LHCN-M2 (cell line): ENCODE measurements at places on chromosomes 6 and 20. TPM values are rescaled to one million over a fixed set of nuclear protein-coding genes. Genes with fewer than 3 reads are reported as not detected.

Gene GDAP1L1
- total RNA-seq: 0.13 TPM in 1 of 2 replicates, not detected in the other

Gene GPR63
- total RNA-seq: 0.19 and 0.57 TPM in 2 replicates

Gene SLC17A3
- total RNA-seq: not detected in 2 replicates

Gene GNRH2
- total RNA-seq: not detected in 2 replicates

Gene SEMG1
- total RNA-seq: not detected in 2 replicates

Gene IL17F
- total RNA-seq: not detected in 2 replicates

Gene TMEM14C
- 165 and 197 TPM in 2 replicates for total RNA-seq

Gene RNF182
- total RNA-seq: 2.1 and 3.2 TPM in 2 replicates

Gene ERVFRD-1
- not detected in 2 replicates for total RNA-seq

Gene OLIG3
- not detected in 2 replicates for total RNA-seq

Gene ATP9A
- 1.8 and 2.0 TPM in 2 replicates for total RNA-seq

Gene EYS
- total RNA-seq: 0.26 and 0.98 TPM in 2 replicates

Gene TAF4
- total RNA-seq: 4.4 and 16.1 TPM in 2 replicates

Gene COMMD7
- total RNA-seq: 16.3 and 26.7 TPM in 2 replicates

Gene FOXS1
- not detected in 2 replicates for total RNA-seq
